Fibroblast of skin of right quadriceps (primary cell): ENCODE measurements at places on chromosomes 11 and 22.

DNA sequence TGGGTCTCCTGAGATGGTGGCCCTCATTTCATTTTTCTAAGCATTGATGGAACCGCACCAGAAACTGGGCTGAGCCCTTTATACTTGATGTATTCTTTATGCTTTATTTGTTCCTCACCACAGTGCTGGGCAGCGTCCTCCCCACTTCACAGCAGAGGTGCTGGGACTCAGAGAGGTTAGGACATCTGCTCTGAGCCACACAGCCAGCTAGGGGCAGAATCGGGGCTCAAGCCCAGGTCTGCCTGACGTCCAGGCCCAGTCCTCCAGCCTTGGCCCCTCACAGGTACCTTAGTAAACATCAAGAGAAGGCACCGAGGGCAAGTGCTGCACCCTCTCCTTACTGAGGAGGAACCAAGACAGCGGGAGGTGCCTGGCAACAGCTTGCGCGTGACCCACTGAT is 20.2 kb upstream of the SHISAL1 start:
- DNase-seq, result no peak

DNA sequence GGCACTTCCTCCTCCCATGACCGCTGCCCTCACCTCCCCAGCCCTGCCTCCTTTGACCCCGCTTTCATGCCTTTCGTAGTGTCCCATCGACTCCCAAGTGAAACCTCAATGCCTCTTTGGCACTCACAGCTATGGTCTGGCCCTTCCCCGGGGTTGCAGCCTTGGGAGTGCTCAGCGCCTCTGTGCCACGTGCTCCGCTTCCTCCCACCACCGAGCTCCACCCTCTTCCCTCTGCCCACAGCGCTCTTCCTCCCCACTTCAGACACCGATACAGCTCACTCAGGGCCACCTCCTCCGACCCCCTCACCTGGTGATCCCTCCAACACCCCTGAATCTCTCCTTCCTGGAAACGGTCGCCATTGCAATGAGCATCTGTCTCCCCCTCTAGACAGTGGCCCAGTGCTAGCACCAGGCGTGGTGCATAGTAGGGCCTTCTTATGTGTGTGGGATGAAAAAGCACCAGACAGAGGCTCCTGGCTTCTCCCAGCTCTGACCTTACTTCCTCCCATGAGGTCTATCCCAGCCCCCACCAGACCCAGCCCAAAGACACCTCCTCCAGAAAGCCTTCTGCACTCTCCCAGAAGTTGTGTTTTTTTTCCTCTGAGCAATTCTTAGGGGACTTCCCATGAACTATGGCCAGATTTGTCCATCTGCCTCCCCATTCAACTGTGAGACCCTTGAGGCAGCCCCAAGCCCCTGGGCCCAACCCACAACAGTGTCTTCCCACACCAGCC is 16.4 kb upstream of the SCGB1A1 start:
- no peak for DNase-seq

DNA sequence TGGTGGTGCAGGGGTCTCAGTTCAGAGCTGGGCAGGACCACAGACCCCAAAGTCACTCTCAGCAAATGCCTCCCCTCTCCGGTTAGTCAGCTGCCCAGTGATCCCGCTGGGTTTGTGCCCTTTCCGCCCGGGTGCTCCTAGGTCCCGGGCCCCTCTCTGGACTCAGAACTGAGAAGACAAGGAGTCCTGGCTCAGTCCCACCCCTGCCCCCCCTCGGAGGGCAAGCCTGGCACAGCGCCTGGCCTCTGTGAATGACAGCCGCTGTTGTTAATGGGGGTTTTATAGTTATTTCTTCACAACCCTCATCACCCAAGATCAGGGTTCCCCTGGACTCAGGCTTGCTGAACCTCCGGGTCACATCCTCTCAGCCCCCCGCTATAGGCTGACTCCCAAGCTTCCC is 47.6 kb downstream of the ELFN2 start:
- DNase-seq, result no peak

- peak; percentile 11 for DNase-seq
Observed at GRCh38 chr11:83459798-83460197, 173.6 kb upstream of the CCDC90B start.

DNA sequence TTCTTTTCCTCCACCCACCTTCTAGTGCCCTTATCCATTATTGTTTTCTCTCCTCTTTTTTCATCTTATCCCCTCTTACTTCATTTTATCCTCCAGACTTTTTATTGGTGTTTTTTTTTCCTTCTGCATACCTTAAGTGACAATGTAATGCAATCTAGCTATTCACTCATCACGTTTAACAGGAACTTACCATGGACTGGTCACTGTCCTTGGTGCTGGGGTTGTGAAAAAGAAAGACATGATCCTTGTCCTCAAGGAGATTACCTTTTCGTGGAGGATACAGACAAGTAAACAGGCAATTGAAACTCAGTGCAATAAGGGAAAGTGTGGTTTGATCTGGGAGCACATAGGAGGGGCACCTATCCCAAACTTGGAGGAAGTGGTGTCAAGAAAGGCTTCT is 20.7 kb downstream of the SYT9 start:
- DNase-seq, result no peak

GRCh38 chr22:26558248-26558895 is 31.6 kb downstream of the TPST2 start:
- DNase-seq, result peak; percentile 22

GRCh38 chr11:104422324-104422944 is 258.5 kb upstream of the PDGFD start:
- DNase-seq, result no peak

GRCh38 chr11:3709977-3710376 is 38.8 kb upstream of the CHRNA10 start:
- DNase-seq, result peak; percentile 22

GRCh38 chr22:28656181-28656580 is 23.5 kb downstream of the TTC28 start:
- DNase-seq, result no peak

GRCh38 chr22:29072979-29073617 is at the start of gene KREMEN1:
Gene KREMEN1 (plus strand): TSS chr22:29073035. CDS start chr22:29073131, 96 bp downstream.
- no peak for DNase-seq

DNA sequence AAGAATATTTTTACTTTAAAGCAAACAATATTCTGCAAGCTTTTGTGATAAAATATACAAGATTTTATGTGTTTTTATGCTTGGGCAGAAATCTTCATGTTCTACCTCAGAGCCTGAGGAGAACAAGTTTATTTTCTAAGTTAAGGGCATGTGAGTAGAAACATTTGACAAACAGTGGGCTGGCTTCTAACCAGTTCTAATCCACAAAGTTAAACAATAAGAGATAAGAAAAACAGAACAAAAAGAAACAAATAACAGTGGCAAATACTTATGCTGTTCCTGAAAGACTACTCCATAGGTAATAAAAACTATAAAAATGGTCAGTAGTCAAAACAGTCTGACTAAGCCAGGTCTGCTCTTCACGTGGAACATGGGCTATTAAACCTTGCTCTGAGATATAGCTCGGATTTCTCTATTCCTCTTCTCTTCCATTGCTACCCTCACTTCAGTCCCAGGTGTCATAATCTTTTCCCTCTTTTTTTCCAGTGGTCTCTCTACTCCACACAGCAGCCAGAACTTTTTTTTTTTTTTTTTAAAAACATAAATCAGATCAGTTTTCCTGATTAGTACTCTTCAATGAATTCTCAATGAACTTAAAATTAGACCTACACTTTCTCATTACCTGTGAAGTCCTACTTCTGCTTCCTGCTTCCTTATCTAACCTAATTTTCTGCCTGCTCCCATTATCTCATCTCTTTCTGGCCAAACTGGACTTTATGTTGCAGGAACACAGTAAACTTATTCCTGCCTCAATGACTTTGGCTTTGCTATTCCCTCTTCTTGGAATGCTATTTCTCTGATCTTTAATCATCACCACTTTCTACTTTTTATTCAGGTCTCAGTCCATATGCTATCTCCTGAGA is 671.1 kb upstream of the CCDC90B start:
- DNase-seq, result no peak

- DNase-seq, result peak; percentile 21
Observed at GRCh38 chr11:104163100-104164027, 583 bp downstream of the PDGFD start.

GRCh38 chr11:67270256-67271204 is 4.3 kb downstream of the GRK2 start:
- peak; percentile 37 for DNase-seq
